Adrenal gland (tissue), 19 donors: ENCODE measurements at places on chromosomes 1 and 21.

GRCh38 chr1:38487396-38487795, 372.2 kb downstream of the RRAGC start:
- no peak for DNase-seq

DNA sequence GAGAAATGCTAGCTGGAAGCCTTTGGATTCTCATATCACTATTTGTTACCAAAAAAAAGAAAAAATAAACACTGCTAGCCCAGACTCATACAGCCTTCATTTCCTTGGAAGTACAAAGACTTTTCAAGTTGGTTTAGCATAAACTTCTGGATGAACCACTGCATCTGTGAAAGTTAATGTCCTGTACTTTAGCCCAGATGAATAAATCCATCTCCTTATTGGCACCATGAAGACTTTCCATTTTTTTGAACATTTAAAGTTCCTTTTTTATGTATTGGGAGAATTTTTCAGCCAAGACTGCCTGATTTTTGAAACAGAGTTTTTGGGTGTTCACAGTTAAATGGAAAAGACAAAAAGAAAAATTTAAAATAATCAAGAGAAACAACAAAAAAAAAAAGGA, 184.0 kb upstream of the C1orf87 start:
- DNase-seq: no peak

DNA sequence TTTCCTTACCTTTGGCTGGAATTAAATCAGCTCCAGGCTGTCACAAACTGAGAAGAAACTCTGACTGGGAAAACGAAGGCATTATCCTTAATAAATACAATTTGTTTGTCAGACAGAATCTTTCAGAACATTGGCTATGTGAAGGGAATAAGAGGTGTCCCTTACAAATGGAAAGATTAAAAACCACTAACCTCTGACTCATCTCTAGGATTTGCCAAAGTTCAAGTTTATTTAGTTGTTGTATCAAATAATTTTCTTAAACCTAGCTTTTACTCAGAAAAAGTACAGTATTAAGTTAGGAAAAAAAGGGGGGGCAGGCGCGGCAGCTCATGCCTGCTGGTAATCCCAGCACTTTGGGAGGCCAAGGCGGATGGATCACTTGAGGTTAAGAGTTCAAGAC, 15.7 kb downstream of the SERTAD4 start:
- no peak for DNase-seq

DNA sequence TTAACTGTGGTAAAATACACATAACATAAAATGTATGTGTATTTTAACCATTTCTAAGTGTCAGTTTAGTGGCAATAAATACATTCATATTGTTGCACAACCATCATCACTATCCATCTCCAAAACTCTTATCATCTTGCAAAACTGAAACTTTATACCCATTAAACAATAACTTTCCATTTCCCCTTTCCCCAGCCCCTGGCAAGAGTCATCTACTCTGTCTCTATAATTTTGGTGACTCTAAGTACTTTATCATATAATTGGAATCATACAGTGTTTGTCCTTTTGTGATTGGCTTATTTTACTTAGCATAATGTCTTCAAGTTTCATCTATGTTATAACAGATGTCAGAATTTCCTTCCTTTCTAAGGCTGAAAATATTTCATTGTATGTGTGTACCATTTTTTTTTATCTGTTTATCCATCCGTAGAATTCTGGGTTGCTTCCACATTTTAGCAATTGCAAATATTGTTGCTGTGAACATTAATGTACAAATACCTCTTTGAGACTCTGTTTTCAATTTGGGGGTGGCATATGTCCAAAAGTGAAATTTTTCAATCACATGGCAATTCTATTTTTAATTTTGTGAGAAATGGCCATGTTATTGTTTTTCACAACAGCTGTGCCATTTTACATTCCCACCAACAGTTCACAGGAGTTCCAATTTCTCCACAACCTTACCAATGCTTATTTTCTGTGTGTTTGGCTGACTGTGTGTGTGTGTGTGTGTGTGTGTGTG, 153.9 kb upstream of the GORAB start:
- no peak for DNase-seq

DNA sequence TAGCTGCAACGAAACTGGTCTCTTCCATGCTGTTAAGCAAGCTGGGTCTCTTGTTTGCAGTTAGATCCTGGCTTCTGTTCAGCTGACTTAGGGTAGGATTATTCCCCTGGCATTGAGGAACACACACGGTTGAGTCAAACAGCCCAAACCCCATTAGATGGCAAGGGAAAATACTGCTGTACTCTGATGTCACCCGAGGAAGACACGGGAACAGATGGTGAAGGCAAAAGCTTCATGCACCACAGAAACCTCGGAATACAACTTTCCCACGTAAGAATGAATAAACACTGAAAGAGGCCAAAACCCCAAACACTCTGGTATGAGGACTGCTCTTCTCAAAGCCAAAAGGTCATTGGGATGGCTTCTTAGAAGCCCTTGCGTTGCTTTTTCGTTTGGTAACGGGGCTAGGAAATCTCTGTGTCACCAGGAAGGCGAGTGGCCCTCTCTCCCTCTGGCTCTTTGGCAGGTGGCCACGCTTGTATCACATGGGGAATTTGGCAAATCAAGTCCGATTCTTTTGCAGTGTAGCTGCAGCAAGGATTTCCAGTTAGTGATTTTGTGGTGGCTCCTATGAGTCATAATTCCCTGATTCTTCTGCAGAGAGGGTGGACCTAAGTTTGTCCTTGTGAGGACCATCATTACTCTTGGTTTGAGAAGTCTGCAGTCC, 16.7 kb upstream of the LYST start:
- DNase-seq: peak; percentile 97

GRCh38 chr21:37341254-37341960, 25.2 kb upstream of the DYRK1A start:
- no peak for DNase-seq

DNA sequence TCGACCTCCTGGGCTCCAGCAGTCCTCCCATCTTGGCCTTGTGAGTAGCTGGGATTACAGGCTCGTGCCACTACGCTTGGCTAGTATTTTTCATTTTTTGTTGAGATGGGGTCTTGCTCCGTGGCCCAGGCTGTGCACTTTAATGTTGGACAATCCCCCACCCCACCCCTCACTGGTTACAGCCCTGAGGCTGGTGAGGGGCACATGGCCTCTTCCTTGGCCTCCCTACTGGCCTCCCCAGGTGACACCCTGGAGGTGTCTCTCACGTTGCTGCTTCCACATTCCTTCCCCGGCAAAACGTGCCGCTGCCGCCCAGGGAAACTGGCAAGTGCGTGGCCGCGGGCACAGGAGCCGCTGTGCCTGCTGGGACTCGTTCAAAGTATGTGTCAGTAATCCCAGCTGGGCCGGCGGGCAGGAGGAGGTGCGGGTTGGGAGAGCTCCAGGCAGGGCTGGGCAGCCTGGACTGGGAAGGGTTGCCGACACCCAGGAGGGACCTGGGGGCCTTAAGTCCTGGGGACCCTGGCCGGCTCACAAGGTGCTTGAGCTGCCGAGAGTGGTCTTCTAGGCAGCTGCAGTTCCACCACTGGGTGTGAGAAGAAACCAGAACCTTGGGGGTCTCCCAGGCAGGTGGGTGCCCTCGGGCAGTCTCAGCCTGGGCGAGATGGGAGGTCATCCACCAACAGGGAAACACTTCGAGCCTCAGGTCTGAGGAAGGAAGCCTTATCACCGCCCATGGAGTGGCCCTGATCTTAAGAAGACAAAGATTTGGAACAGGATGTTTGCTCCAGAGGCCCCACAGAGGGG, 6.5 kb downstream of the WNT3A start:
- DNase-seq: peak; percentile 5

- DNase-seq: no peak
These were observed 100.2 kb downstream of the DMRTB1 start for GRCh38 chr1:53559391-53559815.

DNA sequence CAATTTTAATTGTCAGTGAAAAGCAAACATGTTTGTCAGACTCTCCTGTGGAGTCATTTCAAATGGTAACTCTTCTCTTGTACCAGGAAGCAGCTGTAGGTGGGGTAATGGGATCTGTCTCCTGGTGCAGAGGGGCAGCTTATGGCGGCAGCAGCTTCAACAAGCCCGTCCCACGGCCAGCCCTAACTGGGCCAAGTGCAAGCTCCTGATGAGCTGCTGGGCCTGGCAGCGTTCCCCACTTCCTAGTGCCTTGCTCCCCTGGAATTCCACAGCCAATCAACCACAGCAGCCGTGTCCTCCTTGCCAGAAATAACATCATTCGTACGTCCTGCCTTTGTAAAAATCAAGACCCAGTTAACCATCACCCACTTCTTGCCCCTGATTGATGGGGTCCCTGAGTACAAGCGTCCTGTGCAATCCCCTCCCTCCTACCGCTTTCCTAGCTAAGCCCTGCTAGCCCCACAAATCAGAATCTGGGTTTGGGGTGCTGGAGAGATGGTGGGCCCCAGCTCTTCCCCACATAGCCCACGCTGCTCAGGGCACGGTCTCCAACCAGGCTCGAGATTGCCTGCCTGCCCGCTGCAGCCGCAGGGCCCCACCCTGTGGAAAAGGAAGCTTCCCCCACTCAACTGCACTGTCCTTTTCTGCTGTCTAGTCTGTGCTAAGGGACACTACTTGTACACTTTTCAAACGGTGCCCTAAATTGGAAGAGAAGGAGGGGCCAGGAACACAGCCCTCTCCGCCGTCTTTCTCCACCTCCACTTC, 61.2 kb downstream of the TOR1AIP2 start:
- no peak for DNase-seq

DNA sequence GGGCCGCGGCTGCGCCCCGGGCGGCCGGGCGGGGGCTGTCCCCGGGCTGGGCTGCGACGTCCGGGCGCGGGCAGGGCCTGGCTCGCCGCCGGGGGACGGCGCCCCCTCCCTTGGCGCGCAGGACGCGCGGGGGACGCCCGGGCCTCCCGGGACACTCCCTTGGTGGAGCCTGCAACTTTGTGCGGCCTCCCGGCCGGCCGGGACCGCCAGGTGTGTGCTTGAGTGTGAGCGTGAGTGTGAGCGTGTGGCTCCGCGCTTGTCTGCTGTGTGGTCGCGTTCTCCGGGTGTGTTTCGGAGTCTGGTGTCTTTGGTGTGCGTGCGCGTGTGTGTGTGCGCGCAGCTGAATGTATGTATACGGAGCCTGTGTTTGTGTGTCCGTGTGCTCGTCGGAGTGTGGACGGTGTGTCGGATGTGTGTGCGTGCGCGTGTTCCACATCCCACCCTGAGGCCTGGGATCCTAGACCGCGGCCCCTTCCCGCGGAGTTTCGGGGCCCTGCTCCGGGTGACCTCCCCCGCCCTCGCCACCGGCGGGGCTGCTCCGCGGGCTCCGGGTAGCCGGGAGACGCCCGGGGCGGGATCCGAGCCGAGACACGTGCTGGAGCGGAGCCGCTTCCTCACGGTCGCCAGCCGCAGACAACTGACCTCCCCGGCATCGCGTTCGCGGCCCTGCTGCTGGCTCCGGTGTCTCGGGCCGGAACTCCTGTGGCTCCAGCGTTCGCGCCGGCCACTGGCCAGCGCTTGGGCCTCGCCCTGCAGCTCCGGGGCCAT, 1.7 kb downstream of the PTPRU start:
- DNase-seq: no peak

- DNase-seq: no peak
These were observed 40.3 kb downstream of the IER5 start for GRCh38 chr1:181128592-181129497.

- no peak for DNase-seq
These were observed 100.8 kb downstream of the SIK1 start for GRCh38 chr21:43325968-43326715.

GRCh38 chr1:30311749-30312148, 411.6 kb downstream of the MATN1 start:
- no peak for DNase-seq

DNA sequence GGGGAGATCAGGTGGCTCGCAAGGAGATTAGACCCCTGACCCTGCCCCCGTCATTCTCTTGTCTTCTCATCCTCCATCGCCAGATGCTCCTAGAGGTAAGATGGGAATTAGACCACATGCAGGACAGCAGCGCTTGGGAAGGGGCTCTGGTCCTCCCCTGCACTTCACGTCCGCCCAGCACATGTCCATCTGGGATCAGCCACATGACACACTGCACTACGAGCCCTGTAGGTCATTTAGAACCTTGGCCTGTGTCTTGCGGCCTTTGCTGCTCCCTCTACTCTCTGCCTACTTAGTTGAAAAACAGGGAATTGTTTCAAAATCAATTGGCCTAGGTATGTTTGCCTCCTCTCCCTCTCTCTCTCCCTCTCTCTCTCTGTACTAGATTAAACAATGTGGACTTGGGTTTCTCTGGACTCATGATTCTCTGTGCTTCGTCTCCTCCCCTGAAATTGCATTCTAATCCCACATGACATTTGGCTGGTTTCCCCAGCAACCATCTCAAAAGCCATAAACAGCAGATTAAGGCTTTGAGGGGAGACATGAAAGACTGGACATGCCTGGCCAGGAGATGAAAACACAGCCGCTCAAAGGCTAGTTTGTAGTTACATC, 3.8 kb upstream of the NCMAP start:
- no peak for DNase-seq

- DNase-seq: no peak
These were observed 16.6 kb downstream of the SYDE2 start for GRCh38 chr1:85184245-85184644.

- no peak for DNase-seq
These were observed 30.0 kb downstream of the HIVEP3 start for GRCh38 chr1:41888756-41889155.

- DNase-seq: no peak
These were observed 95.8 kb downstream of the CDC7 start for GRCh38 chr1:91596474-91596873.

DNA sequence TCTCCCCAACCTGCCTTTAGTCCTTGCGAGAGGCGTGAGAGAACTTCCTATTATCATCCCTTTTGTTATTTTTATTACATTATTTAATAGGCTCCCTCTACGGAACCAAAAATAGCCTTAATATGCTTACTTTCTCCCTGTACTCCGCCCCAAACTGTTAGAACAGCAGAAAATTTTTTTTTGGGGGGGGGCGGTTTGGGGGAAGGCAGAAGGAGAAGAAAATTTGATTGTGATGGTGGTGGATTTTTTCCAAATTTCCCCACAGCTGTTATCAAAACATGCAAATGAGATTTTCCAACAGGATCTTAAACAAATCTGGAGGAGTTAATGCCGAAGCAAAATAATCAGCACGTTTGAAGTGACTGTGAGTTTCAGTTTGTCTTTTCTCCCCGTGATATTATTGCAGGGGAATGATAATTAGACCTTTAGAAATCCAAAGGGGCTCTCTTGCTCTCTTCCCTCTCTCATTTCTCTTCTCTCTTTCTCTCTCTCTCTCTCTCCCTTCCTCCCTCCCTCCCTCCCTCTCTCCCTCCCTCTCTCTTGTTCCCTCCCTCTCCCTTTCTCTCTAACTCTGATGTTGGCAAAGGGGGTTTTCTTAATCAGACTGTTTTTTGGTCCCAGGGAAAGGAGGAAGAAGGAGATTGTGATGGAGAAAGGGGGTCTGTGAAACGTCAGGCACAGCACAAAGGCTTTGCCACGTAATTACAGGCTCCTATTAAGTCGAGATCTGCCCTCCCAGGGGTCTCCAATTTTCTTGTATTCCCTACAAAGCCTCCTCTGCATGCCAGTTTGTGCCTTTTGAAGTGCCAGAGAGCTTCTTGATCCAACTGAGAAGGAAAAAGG, 1.1 kb upstream of the PRRX1 start:
- no peak for DNase-seq

DNA sequence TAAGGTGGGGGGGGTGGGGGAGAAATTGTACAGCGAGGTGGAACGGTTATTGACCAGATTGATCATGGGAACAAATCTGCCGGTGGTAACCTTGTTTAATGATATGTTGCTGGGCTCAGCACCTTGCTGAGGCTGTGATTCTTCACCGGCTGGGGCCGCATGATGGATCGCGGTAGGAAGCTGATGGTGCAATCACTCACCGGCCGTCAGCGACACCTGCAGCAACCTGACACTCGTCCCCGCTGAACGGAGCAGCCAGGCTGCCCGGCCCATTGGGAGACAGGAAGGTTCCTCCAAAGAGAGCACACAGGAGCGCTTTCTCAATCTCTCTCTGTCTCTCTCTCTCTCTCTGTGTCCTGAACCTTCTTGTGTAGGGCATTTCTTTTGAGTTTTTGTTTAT, 128.5 kb upstream of the RRP15 start:
- no peak for DNase-seq
